ENCODE measurements at places on chromosomes 4 and X.
A peak's percentile ranks its signal among the peaks of the same experiment; 100 is the strongest.

GRCh38 chrX:155968326-155968661 is 29.2 kb upstream of the IL9R start:
- no peaks in the 10 kb centered on the region for H3K36me3 ChIP-seq
- no peak for DNase-seq
- H3K4me3 ChIP-seq = no peak overlapping the region
- H3K4me1 ChIP-seq = no peaks in the 10 kb centered on the region
- H3K27ac ChIP-seq = no peak overlapping the region

DNA sequence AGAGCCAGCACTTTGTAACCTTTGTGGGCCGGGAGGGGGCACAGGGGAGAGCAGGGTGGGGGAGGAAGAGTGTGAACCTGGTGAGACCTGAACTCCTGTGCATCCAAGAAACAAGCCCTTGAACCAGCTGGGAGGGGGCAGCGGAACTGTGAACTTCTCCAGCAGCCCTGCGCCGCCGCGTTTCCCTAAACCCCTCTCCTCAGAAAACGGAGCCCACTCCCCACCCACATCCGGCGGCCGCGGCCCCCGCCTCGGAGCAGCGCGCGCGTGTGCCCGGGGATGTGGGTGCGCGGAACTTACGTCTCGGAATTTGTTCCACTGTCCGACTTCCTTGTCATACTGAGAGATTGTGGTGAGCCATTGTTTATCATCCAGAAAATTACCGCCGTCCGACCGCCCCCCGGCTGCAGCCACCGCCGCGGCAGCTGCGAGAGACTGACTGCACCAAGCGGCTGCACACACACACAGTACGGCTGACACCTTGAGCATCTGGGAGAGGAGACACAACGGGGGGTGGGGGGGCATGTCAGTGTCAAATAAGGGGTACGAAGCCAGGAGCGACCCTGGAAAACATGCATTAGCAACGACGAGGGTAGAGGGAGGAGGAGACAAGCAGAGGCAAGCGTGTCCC is 494 bp downstream of the SPOCK3 start:
- no peaks in the 10 kb centered on the region for H3K27me3 ChIP-seq
- no peak for DNase-seq
- H3K27ac ChIP-seq = no peak overlapping the region
- H3K4me1 ChIP-seq = peaks cover 17% of the 10 kb centered on the region

DNA sequence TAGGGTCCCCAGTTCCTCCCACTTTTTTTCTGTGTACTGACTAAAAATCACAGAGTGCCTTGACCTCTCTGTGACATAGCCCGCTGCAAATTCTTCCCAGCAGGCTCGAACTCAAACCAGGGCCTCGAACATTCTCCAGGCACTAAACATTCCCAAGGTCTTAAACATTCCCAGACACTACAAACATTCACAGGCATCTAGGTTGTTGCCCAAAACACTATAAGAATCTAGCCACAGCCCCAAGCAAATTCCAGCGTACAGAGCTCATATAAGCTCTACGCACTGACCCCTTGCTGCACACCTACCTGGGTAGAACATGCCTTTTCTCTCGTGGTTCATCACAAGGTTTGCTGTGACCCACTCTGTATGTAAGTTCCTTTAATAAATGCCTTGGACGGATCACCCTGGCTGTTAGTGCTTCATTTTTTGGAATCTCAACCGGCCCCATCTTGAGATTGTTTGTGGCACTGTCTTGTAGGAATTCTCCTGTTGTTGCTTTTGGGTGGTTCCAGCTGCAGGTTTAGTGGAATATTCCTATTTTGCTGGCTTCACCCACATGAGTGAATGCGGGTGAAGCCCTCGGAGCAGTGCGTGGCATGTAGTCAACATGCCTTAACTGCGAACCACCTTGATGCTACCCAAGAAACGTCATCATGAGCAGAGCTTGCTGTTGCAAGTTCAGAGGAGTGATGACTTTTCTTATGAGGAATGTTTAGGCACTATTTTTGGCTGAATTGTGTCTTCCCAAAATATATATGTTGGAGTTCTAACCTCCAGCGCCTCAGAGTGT is 230.0 kb downstream of the HS3ST1 start:
- DNase-seq = no peak
- H3K27ac ChIP-seq = no peak overlapping the region
- no peaks in the 10 kb centered on the region for H3K4me1 ChIP-seq

GRCh38 chr4:47287735-47288134 is 175.8 kb downstream of the COMMD8 start:
- no peaks in the 10 kb centered on the region for H3K27me3 ChIP-seq
- no peaks in the 10 kb centered on the region for H3K36me3 ChIP-seq
- H3K4me1 ChIP-seq = no peaks in the 10 kb centered on the region
- H3K27ac ChIP-seq = no peak overlapping the region
- no peak overlapping the region for H3K4me3 ChIP-seq

DNA sequence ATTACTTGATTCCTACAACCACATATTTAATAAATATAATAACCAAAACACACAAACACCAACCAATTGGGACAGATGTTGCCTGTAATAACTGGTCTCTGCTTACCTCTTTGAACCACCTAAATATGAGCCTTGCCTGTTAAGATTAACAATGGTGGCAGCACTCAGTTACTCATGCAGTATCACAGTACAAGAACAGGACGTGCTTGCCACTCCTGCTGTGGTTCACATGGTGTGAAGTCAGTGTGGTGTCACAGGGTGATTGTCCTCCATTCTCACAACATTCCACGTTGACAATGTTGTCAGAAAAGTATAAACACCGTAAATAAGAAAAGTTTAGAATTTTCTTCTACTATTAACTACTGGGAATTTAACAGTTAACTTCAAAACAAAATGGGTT is 365.0 kb downstream of the PPP3CA start:
- peaks cover 8% of the 10 kb centered on the region for H3K4me1 ChIP-seq
- no peak overlapping the region for H3K4me3 ChIP-seq
- DNase-seq = no peak
- no peaks in the 10 kb centered on the region for H3K36me3 ChIP-seq

DNA sequence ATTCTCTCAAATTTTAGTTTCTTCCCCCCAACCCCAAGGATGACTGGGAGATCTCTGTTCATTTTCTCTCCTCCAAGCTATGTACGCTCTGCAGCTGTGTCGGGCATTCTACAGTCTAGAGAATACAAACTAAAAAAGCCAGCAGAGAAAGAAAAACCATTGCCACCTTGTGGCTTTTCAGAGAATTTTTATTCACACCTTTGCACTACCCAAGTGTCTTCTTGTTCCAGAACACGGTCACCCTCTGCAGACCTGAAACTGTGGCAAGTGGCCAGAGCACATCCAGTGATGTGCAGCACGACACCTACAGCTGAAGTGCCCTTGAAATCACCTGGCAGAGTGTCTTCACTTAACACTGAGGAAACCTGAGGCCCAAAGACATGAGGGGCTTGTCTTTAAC is 68.6 kb downstream of the CHST7 start:
- DNase-seq = no peak
- no peaks in the 10 kb centered on the region for H3K27me3 ChIP-seq
- H3K36me3 ChIP-seq = no peaks in the 10 kb centered on the region
- no peak overlapping the region for H3K4me3 ChIP-seq
- no peaks in the 10 kb centered on the region for H3K4me1 ChIP-seq

GRCh38 chr4:185700048-185700447 is 111.9 kb downstream of the SORBS2 start:
- peak overlapping the region; percentile 5 for H3K27ac ChIP-seq
- H3K36me3 ChIP-seq = no peaks in the 10 kb centered on the region
- H3K4me1 ChIP-seq = no peaks in the 10 kb centered on the region
- H3K27me3 ChIP-seq = no peaks in the 10 kb centered on the region
- DNase-seq = no peak

DNA sequence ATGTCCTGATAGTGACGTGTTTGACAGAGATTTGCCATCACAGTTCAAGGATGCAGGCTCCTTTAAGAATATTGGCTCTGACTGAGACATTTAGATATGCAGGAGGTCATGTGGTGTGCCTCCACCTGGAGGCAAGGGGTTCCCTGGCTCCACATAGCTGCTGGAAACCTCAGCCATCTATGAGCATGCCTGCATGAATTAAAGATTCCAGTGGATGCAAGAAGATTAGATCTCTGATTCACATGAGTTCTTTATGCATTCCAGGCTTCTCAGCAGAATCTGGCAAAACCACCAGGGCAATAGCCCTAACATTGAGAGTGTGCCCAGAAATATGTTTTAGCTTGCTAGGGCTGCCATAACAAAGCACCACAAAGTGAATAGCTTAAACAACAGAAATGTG is 298.5 kb upstream of the AADAT start:
- H3K4me1 ChIP-seq = no peaks in the 10 kb centered on the region
- H3K36me3 ChIP-seq = no peaks in the 10 kb centered on the region
- no peak overlapping the region for H3K4me3 ChIP-seq
- no peak for DNase-seq

DNA sequence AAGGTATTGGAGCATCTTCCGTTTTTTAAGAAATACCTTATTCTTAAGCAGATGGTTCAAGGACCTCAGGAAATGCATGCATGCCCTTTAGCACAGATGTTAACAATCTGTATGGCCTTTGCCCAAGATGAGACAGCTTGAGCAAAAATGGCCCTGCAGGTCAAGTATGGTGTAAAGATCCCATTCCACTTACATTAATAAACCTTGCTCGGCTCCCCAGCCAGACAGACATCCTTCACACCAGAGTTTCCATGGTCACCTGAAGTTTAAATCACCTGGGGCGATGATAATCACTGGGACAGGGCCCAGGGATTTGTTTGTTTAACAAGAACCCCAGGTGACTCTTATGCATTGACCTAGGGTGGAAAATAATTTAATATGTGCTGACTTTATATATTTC is 287.0 kb upstream of the NOCT start:
- no peak overlapping the region for H3K4me3 ChIP-seq
- H3K4me1 ChIP-seq = no peaks in the 10 kb centered on the region
- H3K27me3 ChIP-seq = no peaks in the 10 kb centered on the region
- no peak for DNase-seq
- H3K36me3 ChIP-seq = no peaks in the 10 kb centered on the region
- no peak overlapping the region for H3K27ac ChIP-seq

DNA sequence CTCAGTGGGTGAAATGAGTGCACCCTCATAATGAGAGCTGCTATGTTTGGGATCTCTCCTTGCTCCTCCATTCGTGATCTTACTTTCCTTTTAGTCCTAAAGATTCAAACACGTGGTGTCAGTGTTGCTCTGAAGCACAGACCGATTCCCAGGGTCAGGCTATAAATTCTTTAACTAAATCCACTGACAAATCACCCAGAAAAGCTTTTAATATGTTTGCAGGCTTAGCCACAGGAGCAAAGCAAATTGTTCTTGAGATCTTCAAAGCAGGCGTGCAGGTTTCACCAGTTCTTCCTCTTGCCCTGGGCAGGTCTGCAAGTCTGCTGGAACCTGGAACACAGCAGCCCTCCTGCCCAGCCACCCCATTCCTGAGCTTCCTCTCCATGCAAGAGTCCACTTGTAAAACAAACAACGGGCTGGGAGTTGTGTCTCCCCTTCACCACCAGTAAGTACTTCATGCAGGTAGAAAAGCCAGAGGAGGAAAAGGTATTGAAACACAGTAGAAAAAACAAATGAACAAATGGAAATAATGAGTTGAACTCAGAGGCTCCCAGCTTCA is 70.1 kb upstream of the ENPP6 start:
- DNase-seq = peak; percentile 87
- no peaks in the 10 kb centered on the region for H3K36me3 ChIP-seq
- H3K4me3 ChIP-seq = no peak overlapping the region

DNA sequence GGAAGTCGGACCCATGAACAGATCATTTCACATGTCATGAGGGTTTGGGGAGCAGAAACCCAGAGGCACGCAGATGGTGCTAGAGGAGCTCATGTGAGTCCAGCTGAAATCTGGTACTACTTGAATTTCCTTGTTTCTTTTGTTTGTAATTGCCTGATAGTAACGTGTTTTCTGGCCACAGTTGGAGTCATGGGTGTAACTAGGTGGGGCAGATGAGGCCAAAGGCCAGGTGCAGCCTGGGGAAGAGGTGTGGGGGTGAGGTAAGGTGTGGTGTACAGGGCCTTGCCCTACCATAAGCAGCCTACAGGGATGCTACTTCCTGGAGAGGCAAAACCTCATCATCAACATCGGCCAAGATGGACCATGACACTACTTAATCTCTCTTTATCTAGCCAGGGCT is 271.4 kb downstream of the PTTG2 start:
- no peaks in the 10 kb centered on the region for H3K27me3 ChIP-seq
- no peaks in the 10 kb centered on the region for H3K36me3 ChIP-seq
- DNase-seq = no peak
- peaks cover 34% of the 10 kb centered on the region for H3K4me1 ChIP-seq

- no peaks in the 10 kb centered on the region for H3K4me1 ChIP-seq
- H3K36me3 ChIP-seq = no peaks in the 10 kb centered on the region
- H3K4me3 ChIP-seq = no peak overlapping the region
- H3K27ac ChIP-seq = no peak overlapping the region
- no peak for DNase-seq
Measured at GRCh38 chrX:17669891-17670290, 67.4 kb upstream of the SCML1 start.

DNA sequence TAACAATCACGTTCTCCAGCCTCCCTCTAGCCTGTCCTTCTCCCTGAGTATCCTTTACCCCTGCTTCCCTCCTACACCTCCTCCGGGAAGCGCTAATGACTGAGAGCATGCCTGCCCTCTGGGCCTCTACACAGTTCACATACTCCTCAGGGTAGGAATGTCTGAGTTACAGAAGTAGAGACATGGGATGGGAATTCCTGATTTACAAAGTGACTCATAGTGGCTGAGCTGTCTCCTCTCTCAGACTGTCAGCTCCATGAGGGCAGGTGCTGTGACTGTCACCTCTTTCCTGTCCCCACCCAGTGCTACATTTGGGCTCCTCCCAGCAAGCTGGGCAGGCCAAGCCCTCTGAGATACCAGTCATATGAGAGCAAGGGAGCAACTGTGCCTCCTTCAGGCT is 2.6 kb downstream of the LAS1L start:
- no peaks in the 10 kb centered on the region for H3K36me3 ChIP-seq
- peaks cover 7% of the 10 kb centered on the region for H3K4me1 ChIP-seq
- H3K4me3 ChIP-seq = no peak overlapping the region
- H3K27me3 ChIP-seq = no peaks in the 10 kb centered on the region
- no peak for DNase-seq
